Inflammatory macrophage treated with lipopolysaccharide for 4 hours (primary cell): ENCODE measurements at places on chromosomes 3 and 15.

GRCh38 chr3:22156868-22157267 lies 405.9 kb upstream of the ZNF385D start:
- DNase-seq = no peak

DNA sequence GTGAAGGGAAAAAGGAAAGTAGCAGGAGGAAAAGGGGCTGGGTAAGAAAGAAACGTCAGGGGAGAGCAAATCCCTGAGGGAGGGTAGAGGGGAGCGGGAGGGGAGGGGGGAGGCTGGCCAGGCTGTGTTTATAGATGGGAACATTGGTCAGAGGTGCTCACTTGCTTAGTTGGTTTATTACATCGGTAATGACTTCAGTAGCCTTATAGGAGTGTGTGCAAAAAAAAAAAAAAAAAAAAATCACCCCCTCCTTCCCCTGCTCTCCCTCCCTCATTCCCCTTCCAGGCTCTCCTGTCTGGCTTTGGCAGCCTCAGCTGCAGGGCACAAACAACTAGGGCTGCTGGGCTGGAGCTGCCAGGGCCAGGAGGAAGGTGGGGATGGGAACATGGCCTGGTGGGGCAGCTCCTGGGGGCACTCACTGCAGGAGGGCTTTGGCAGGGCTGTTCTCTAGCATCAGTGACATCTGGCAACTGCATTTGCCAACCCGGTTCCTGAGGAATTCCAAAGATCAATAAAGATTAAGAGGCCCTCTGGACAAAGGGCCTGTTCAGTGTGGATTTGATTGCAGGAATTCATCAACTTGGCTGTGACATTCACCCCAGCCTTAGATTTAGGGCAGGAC lies 334.5 kb upstream of the FRG2C start:
- DNase-seq = no peak

- peak; percentile 22 for DNase-seq
Measured at GRCh38 chr3:107589454-107589853, 66.7 kb downstream of the BBX start.

DNA sequence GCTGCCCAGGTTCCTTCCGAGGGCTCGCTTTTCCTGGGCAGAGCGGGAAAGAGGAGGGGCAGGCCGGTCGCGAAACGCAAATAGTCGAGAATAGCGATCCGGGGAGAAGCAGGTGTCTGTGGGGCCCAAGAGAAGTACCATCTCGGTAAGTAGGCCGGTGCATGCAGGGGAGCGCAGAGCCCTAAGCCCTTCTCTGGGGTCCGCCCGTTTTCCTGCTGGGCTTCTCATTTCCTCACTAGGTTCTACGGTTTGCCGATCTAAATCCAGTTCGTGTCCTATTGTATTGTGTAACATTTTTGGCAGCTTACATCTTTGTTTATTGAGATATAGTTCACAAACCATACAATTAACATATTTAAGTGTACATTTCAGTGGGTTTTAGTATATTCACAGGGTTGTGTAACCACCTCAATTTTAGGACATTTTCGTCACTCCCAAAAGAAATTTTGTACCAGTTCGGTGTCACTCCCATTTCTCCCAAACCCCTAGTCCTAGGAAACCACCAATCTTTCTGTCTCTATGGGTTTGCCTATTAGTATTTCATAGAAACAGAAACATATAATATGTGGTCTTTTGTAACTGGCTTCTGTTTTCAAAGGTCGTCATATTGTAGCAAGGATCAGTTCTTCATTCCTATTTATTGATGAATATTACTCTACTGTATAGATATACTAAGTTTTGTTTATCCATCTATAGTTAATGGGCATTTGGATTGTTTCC lies 6.8 kb upstream of the TRIM69 start:
- peak; percentile 75 for DNase-seq

- DNase-seq = peak; percentile 95
Measured at GRCh38 chr3:196624907-196625306, 14.6 kb upstream of the NRROS start.
